G401 (cell line): ENCODE measurements at places on chromosomes 6 and 20.

DNA sequence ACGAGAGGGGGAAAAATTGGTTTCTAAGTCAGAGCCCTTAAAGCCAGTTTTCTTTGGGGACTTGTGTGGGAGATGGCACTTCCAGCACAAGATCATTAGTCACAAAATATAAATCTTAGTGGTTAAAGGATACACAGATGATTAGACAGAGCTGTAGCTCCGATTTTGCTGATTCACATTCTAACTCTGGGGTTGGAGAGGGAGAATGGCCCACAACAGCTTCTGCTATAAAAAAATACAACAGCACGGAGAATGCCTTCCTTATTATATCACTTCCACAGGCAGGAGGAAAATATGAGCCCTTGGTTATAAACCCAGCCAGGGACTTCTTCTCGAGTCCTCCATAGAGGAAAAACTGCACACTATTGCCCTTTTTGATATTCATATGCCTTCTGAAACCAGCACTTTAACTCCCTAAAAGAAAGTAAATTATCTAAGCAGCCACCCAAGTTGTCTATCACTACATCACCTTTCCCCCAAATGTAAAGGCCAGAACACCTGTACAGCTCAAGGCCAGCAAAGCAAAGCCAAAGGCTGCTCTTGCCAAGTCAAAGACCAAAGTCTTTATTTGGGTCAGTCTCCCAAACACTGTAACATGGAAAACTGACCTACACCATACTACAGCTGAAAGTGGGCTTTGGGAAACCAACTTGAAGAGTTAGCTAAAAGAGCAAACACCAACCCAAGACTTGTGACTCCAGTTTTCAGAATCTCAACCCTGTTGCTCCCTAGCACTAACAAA lies 10.4 kb downstream of the MRPL14 start:
- no peak for DNase-seq

GRCh38 chr6:14656078-14656521 lies 538.5 kb downstream of the CD83 start:
- no peak for DNase-seq

GRCh38 chr20:40359131-40359912 lies 329.7 kb downstream of the MAFB start:
- no peak for DNase-seq

GRCh38 chr6:3746119-3746691 lies 5.3 kb downstream of the PXDC1 start:
- no peak for DNase-seq

DNA sequence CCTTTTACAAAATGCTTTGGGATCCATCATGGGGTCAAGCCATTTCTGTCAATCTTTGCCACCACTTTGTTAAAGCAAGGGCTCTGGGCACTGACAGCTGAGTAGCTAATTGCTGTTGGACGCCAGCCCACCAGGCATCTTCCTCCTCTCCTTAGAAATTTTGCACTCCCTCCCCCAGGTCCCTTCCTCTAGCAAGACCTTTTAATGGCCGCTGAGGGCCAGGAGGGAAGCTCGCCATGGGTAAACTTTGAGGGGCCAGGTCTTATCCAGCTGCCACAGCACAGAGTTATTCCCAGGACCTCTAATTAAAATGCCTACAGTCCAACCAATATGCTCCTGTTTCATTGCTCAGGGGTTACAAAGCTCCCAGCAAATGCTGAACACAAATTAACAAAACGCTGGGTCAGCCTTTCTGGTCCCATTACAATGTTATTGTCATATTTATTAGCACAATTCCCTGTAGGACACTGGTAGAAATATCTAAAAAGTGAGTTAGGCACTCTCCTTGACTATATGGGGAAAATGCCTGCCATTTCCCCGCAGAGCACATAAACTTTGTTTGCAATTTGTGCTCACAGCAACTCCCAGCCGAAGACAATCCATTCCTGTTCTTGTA lies 16.8 kb downstream of the SCML4 start:
- DNase-seq, result no peak
